ENCODE measurements at places on chromosomes 12 and 14.

GRCh38 chr14:69181491-69181890 is 9.8 kb upstream of the EXD2 start:
- no peak for DNase-seq

DNA sequence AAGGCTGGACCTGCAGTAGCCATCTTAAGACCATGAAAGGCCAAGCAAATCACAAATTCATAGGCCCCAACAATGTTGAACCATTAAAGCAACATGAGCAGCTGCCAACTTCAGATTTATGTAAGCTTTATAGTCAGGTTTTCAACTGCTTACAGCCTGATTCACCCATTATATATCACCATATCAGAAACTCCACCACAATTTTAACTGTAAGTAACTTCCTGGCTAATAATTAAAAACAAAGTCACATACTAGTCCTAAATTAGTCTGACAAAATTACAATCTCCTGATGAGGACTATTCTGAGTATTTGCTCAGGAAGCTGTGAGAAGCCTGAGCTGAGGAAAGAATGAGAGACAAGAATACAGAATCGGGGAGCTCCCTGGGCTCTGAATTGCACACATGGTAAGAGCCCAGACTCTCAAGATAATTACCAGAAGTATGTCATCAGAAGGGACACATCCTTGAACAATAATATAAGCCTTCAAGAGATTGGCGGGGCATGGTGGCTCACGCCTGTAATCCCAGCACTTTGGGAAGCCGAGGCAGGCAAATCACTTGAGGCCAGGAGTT is 55.1 kb downstream of the NUMB start:
- no peak for DNase-seq

DNA sequence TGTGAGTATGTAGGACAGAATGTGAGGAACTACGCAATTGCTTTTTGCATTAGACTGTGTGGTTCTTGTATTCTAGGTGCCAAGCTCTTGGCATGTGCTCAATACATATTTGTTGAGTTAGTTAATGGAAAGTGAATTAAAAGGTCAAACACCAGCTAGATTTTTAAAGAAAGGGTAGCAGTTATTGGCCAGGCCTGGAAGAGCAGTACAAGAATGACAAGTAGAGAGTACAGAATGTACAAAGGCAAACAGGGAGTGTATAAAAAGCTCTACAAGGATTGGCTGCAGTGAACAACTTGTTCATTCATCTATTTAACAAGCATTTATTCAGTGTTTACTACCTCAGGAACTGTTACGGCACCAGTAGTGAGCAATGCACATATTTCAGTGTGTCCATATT is 854.0 kb upstream of the SEL1L start:
- DNase-seq = no peak

DNA sequence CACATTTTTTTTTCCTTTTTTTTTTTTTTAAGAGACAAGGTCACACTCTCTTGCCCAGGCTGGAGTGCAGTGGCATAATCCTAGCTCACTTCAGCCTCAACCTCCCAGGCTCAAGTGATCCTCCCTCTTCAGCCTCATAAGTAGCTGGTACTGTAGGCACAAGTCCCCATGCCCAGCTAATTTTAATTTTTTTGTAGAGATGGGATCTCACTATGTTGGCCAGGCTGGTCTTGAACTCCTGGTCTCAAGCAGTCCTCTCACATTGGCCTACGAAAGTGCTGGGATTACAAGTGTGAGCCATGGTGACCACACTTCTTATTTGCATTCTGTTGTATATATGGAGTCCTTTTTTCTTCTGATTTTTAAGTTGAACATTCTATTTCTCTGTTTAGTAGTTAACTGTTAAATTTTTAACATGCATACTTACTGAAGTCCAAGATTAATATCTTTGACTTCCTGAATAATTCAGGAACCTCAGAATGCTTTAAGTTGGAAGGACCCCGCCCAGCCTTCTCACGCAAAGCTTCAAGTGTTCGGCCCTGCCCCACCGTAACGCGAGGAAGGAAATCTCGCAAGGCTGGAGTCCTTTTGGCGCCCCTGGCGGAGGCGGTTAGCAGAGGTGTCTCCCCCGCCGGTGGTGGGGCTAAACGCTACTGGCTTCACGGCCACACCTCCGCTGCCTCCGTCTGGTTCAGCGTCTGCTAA is 21.6 kb downstream of the SPATS2 start:
- DNase-seq = peak; percentile 61

DNA sequence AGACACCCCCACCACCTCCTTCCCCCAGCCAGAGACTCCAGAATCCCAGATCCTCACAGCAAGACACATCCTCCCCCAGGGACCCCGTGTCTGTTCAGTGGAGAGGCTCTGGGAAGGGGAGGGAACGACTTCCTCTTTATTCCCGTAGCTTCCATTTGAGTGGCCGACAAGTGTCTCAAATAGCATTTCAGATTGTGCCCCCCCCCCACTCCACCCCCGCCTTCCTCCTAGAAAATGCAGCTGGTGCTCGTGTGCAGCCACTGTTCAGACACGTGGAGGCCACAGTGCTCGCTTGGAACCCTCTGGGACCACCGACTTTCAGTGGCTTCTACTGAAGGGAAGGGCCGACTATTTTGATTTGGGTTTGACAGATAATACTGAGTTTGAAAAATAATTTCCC is 14.3 kb downstream of the PPP2R5C start:
- DNase-seq = no peak

GRCh38 chr14:46322730-46323403 is 328.7 kb downstream of the RPL10L start:
- no peak for DNase-seq

DNA sequence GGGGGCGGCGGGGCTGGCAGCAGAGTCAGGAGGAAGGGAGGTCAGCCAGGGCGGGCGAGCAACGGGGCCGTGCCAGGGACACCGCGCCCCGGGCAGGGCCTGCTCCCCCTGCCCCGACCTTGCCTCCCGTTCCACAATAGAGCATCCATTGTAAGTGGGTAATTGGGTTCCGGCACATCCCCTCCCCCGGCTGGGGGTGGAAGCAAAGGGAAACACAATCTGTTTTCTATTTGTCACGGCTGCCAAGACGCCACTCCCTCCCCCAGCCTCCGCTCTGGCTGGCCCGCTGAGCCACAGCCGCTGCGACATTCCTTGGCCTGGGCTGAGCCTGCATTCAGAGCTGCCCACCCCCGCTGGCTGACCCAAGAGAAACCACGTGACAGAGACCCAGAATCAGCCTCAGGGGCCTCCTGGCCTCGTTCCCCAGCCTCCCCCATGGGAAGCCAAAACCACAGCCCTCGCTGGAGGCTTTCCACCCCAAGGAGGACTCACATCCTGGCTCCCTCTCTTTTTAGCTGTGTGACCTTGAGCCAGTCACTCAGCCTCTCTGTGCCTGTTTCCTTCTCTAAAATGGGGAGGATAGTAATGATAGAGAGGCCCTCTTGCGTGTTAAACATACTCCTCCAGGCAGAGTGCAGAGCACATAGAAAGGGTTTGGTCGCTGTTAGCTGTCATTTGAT is 117.6 kb downstream of the SCARB1 start:
- DNase-seq = no peak

DNA sequence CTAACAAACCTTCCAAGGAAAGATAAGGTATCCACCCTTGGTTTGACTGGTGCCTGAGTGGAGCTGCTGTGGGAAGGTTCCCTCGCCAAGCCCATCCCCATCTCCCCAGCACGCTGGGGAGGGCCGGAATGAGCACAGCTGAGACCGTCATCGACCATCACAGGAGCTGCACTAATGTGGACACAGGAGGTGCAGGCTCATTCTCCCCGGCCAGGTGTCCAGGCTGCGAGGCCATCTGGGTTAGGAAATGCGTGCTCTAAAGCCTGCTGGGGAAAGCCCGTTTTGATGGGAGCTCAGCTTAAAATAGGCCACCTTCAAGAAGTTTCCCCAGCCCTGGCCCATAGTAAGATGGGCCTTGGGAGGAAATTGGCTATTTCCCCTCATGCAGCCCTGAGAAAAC is 35.2 kb upstream of the FOXN3 start:
- DNase-seq = no peak
